CD4-positive, alpha-beta T cell treated with Interleukin-2 at 100 ng/mL for 4 hours (primary cell): ENCODE measurements at places on chromosomes 7 and 10.

DNA sequence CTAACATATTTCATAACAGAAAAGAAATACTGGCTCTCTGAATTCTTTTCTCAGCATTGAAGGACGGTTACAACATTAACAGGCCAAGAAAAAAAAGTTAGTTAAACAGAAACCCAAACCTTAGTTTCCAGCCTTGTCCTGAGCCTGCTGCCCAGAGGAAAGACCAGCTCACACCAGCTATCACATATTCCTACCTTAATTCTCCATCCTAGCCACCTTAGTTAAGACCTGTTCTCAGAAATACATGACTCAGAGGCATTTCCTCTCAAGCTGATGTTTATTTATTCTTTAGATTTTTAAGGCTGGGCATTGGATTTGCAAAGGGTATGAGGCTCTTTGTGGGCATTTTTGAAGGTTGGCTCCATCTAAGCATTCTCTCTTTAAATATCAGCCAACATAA, 34.3 kb upstream of the ADAM12 start:
- DNase-seq = no peak

- no peak for DNase-seq
Observed at GRCh38 chr10:108957681-108958080, 965.6 kb downstream of the XPNPEP1 start.

DNA sequence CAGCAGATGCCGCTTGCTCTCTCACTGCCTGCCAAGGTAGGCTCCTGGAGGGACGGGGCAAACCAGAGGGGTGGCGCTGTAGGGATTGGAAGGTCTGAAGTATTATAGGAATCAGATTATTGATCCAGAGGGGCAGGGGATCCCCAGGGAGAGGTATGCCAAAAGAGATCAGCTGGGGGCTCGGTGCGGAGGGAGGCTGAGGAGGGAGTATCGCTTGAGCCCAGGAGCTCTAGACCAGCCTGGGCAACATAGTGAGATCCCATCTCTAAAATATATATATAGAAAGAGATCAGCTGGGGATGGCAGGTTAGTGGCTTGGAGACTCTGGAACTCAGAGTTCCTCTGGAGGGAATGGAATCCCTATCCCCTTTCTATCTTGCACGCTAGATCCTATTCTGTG, 7.0 kb upstream of the PCOLCE start:
- DNase-seq = no peak

DNA sequence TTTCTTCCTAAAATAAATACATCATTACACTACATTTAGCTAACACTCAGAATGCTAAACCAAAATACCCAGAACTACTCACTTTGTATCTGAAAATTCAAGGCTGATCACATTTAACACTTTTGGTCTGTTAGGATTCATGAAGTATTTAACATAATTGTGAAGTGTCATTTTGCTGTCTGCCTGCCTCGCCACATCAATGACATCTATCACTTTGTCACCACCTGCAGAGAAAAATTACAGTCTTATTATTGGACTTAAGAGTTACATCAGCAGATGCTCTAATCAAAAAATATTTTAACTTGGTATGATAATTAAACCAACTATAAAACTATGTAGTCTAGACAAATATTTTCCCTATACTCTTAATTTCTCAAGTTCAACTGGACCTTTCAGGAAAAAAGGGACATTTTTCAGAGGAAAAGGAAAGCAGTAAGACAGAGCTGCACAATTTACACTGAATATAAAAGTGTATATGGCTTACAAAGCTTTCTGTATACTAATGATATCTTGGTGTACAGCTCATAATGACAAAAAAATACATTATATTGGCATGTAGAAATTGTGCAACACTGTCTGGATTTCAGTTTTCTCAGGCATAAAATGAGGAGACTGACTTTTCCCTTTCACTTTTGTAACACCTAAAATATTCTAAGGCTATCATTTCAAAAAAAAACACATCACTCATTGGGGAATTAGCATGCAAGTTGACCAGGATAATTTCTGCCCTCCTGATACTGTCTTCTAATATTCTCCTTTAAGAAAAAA, 49.2 kb downstream of the KDM7A start:
- no peak for DNase-seq

DNA sequence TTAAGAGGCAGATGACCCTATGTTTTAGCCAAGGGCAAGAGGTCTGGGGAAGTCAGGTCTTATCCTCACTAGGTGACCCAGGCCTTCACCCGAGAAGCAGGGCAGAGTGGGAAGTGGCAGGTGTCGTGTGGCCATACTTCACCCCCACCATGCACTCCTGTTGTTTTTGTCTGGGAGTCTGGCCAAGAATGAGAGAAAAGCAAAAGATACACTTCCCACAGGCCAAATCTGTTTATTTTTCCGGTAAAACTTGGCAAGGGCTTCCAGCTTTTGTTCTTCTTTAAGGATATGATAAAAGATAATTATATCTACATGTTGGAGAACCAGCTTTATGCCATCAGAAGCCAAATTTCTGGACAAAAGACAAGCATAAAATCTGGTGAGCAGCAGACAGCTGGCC, 137.4 kb upstream of the CDC14C start:
- DNase-seq = no peak

DNA sequence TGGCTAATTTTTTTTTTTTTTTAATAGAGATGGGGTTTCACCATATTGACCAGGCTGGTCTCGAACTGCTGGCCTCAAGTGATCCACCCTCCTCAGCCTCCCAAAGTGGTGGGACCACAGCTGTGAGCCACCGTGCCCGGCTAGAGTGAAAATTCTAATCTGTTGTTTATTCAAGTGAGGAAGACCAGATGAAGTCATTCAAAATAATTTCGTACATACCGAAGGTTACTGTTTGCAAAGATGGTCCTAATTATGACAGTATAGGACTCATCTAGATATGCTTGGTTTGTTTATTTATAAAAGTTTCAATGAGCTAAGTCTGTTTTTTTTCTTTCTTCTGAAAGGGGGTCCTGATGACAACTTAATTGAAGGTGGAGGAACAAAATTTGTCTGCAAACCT, 376.8 kb downstream of the EXOC4 start:
- no peak for DNase-seq

DNA sequence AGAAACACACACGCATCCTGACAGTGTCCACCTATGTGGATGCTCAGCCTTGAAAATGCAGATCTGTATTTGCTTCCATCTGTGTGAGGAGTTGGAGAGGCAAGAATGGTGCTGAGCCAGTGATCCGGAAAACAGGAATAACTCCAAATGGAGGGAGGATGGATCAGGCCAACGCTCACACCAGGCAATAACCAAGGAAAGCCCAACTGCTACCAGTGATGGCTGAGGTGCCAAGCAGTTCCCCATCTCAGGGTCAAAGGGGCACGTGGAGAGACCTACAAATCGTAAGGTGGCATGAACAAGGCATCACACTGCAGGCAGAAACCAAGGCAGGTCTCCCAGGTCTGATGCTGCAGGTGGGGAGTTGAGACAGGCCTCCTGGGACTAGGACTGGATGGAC, 153.6 kb downstream of the ADAM12 start:
- no peak for DNase-seq

DNA sequence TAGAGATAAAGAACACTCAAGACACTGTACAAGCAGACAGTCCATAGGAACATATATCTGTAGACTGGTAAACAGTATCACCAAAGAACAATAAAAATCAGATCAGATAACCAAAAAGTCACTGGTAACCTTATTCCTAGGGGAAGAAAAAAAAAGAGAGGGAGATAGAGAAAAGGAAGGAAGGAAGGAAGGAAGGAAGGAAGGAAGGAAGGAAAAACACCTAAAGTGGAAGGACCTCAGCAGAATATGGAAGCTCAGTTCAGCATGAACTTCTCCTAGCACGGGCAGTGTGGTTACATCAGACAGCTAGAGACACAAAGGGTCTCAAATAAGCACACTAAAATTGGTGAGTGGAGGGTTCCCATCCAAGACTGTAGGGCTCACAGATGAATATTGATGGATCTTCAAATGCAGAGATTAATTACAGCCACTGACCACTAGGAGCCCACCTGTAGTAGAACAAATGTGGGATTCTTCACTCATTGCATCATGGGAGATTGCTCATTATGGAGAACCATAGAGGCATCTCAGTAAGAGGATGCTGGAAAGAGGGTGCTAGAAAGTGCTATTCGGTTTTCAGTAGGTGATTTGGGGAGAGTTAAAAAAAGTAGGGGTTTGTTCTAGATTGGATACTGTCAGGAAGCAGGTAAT, 293.4 kb upstream of the C7orf33 start:
- DNase-seq = no peak
